Psoas muscle (tissue), 8 donors: ENCODE measurements at places on chromosomes 5 and 9. TPM values are rescaled to one million over a fixed set of nuclear protein-coding genes. Genes with fewer than 3 reads are reported as not detected.

DNA sequence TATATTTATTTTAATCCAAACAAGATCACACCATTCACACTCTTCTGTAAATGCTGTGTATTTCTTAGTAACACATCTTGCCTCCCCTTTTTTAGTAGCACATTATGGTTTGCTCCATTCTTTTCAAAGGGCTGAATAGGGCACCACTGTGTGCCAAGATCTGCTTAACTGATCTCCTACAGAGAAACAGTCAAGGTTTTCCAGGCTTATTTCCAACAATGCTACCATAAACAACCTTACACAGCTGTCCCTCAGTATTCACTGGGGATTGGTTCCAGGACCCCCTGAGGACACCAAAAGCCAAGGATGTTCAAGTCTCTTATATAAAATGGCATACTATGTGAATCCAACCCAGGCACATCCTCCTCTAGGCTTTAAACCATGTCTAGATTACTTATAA lies 16.5 kb downstream of the GOLM1 start:
- DNase-seq: no peak

PCSK1 gene
- 0.18 TPM for polyA plus RNA-seq

GRCh38 chr5:137292461-137293027 lies 206.6 kb downstream of the SPOCK1 start:
- no peak for DNase-seq

DNA sequence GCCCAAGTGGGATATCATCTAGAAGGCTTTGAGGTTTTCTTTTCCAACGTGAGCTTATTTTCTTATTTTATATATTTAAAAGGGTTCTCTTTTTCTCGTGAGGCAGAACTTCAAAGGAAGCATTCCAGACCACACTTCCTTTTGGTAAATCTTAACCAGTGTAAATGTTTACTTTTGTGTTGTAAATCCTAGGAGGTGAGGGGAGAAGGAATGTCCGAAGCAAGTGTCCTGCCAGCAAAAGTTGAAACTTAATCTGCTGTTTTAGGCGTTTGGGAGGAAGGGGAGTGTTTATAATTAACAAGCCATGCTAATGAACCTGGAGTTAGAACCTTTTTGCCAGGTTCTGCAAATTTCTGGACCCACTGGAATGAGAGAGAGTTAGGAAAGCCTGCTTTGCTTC lies 37.9 kb downstream of the WWC1 start:
- DNase-seq: no peak

OR13C2 gene
- not detected for polyA plus RNA-seq

- no peak for DNase-seq
Measured at GRCh38 chr5:80622756-80623155, 31.7 kb upstream of the MSH3 start.

GRCh38 chr5:133232435-133232834 lies 180.6 kb downstream of the HSPA4 start:
- DNase-seq: no peak

TRIM41 gene
- polyA plus RNA-seq: 44.0 TPM

DNA sequence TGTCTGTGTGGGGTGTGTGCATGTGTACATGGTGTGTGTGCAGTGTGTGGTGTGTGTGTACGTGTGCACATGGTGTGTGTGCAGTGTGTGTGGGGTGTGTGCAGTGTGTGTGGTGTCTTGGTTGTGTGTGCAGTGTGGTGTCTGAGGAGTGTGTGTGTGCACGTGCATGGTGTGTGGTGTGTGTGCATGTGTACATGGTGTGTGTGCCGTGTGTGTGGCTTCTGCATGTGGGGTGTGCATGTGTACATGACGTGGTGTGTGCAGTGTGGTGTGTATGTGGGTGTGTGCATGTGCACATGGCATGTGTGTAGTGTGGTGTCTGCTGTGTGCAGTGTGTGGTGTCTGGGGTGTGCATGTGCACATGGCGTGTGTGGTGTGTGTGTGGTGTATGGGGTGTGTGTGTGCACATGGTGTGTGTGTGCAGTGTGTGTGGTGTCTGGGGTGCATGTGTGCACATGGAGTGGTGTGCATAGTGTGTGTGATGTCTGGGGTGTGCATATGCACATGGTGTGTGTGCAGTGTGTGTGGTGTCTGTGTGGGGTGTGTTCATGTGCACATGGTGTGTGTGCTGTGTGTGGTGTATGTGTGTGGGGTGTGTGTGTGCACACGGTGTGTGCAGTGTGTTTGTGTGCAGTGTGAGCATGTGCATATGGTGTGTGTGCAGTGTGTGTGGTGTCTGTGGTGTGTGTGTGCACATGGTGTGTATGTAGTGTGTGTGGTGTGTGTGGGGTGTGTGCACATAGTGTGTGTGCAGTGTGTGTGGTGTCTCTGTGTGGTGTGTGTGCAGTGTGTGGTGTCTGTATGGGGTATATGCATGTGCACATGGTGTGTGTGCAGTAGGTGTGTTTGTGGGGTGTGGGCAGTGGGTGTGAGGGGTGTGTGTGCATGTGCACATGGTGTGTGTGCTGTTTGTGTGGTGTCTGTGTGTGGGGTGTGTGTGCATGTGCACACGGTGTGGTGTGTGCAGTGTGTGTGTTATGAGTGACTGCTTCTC lies 40.6 kb upstream of the ZNG1F start:
- DNase-seq: no peak

CEMIP2 gene
- 5.9 TPM for polyA plus RNA-seq

- DNase-seq: no peak
Measured at GRCh38 chr5:73188764-73189531, 16.0 kb downstream of the TMEM174 start.

GRCh38 chr5:108487951-108488350 lies 106.1 kb upstream of the FBXL17 start:
- no peak for DNase-seq

DNA sequence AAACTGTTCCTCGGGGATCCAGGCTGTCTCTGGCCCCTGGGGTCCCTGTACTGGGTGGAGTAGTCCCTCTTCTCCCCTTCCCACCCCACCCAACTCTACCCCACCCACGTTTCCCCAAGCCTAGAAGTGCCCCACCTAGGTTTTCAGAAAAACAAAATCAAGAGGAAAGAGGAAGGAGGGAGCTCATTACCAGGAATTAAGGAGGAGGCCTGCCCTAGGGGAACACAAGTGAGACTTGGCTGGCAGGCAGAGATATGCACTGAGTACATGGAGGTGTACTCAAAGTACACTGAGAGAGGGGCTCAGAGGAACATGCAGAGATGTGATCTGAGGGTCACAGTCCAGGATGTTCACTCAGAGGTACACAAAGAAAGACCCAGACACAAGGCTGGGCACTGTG lies 10.2 kb downstream of the AQP3 start:
- no peak for DNase-seq

SLC6A3 gene
- 0.01 TPM for polyA plus RNA-seq

- DNase-seq: no peak
Measured at GRCh38 chr9:129781981-129782380, 21.0 kb upstream of the TOR1B start.

MAMDC2 gene
- 2.3 TPM for polyA plus RNA-seq

GRCh38 chr9:35829764-35830096 lies 702 bp downstream of the TMEM8B start:
- DNase-seq: no peak

DNA sequence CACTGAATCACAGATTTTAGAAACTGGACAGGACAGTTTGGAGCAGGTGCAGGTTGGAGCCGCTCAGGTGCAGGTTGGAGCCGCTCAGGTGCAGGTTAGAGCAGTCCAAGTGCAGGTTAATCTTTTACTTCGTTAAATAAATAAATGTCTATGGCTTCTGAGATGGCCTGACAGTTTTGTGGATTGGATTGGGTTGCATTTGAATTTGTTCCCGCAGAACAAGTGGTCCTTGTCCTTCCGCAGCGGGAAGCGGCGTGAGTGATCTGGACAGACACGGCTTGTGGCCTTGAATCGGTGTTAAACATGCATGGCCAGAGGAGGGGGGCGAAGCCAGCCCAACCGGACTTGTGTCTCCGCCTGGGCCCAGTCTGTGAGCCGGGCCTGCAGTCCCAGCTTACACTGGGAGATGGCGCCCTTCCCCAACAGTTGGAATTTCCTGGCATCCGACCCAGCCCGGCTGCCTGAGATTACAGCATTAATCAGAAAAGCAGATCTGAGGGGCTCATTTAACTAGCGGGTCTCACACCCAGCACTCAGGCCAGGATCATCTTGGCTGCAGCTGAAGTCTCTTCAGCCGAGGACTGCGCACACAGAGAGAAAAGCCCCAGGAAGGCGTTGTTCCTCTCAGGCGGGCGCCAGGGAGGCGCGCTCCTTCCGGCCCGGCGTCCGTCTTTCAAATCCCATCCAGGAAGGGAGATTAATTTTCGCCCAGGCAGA lies 1.5 kb upstream of the OLFM1 start:
- DNase-seq: peak; percentile 87

PCDHA4 gene
- polyA plus RNA-seq: 0.01 TPM

DNA sequence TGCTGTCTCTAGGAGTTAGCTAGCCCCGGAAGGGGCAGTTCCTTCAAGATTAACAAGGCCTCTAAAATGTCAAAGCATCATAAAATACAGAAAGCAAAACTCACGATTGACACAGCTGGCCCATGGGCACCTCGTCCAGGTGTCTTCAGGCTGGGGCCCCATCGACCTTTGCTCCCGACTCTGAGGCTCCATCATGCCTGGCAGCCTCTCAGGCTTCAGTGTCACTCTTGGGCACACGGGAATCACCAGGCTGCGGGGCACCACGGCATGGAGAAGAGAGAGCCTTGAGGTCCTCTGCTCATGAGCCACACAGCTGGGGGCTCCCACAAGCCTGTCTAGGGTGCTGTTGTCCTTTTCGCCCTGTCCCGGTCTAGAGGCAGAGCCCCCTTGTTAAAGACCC lies 161.2 kb downstream of the GAPVD1 start:
- no peak for DNase-seq

DNA sequence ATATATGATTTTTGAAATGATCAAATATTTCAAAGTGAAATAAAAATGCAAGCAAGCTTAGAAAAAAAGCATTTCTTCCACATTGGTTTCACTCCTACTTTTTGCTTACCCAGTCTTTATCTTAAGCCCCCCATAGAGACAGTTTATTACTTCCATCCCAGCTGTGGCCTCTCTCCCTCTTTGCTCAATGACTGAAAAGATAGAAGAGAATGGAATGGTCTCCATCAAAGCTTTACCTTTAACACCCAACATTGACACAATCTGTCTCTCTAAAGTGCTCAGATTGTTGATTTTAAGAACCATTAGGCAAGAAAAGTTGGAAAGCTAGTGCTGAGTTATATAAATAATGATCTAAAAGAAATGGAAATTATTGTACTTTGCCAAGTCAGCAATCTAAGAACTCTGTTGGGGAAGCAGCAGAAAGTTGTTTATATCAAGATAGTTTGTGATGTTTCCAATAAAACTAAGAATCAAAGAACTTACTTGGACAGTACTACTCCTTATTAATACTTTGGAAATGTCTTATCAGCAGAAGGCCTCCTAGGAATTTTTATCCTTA lies 277.5 kb upstream of the NREP start:
- DNase-seq: no peak

PRR16 gene
- 1.3 TPM for polyA plus RNA-seq

EQTN gene
- not detected for polyA plus RNA-seq

GRCh38 chr9:32709871-32710270 lies 73.5 kb upstream of the TMEM215 start:
- DNase-seq: no peak

- no peak for DNase-seq
Measured at GRCh38 chr5:147307170-147307569, 72.3 kb downstream of the STK32A start.

DNA sequence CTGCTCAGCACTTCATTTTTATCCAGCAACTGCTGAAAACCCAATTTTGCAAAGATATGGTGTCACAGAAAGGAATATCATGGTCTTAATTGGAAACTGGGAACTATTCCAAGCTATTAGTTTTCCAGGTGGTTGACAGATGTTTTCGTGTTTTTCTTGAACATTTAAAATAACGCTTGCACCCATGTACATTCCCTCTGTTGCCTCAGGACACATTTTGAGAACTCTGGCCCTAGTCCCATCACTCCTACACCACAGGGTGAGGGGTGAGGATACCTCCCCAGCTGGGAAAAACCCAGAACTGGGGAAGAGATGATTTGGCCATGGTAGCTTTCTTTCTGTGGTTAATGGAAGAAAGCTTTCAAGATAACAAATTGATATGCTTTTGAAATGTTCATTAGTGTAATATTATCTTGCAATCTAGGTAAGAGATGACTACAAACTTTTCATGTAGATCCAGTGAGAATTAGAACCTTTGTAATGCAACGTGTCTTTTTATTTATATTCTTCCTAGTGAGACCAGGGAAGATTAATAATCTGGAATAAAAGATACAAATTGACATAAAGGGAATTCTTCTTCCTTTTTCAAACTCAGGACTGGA lies 627.0 kb downstream of the RAB3C start:
- DNase-seq: no peak

DNA sequence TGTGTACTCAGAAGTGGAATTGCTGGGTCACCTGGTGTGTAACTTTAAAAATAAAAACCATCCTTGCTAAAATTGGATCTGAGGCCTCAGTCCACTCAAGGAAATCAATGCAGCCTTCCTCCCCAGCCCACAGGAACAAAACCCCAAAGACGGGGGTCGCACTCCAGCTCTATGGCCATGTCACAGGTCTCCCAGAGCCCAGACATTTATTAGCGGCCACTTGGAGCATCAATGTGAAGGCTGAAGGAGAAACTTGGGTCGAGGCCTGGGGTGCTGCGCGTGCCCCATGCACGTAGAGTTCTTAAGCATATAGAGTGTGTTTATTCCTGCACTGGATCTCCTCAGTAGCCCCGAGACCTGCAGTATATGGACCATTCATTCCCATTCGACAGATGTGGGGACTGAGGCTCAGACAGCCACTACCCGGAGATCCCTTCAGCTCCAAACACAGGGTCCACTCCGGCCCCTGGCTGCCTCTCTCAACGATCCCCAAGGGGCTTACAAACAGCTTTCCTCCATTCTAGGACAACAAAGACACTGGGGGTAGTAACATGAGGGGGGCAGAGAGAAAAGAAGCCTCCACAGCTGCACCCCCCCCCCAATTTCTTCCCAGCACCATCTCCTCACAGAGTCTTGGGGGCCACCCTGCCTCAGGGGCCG lies 14.3 kb upstream of the OLFM1 start:
- no peak for DNase-seq

DNA sequence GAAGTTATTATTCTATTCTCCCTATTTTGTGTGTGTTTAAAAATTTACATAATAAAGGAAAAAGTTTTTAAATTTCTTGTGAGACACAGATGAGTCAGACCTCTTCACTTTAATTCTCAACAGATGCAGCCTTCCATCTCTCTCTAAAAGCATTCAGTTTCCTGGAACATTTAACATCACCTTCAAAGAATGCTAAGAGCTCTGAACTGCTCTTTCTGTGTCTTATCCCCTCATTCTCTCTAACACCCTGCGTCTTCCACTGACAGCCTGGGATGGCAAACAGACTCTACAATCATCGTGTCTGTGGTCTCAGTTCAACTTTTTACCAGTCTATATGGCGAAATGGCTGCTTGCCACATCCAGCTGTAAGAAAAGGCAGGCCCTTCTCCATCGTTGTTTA lies 173.0 kb downstream of the HINT1 start:
- DNase-seq: no peak

BARHL1 gene
- polyA plus RNA-seq: not detected

- DNase-seq: no peak
Measured at GRCh38 chr9:88706193-88707113, 171.5 kb downstream of the NXNL2 start.
